NCI-H510A (cell line): ENCODE measurements at places on chromosomes 6 and 20.

- no peak for DNase-seq
These were observed 257.6 kb upstream of the POU3F2 start for GRCh38 chr6:98576791-98577190.

GRCh38 chr6:4270776-4271175 is 135.4 kb upstream of the ECI2 start:
- no peak for DNase-seq

GRCh38 chr20:46789339-46790028 is 80.0 kb downstream of the SLC2A10 start:
- no peak for DNase-seq

GRCh38 chr6:170436209-170436809 is 116.8 kb downstream of the PSMB1 start:
- DNase-seq, result no peak

DNA sequence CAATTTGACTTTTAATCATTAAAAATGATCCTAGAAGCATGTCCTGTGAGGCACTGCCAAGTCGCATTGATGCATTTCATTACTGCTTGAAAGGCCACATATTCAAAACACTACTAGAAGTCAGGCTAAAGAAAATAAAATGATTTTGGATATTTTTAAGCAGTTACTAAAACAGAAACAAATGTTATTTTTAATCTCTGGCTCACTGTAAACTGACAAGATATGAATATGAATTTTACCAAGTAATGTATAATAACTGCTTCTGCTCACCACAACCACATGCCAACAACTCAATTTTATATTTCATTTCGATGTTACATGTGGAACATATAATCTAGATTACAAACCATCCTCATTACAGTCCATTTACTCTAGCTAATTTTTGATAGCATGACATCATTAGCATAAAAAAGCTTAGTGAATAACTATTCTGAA is 90.6 kb downstream of the ATXN1 start:
- DNase-seq, result no peak

DNA sequence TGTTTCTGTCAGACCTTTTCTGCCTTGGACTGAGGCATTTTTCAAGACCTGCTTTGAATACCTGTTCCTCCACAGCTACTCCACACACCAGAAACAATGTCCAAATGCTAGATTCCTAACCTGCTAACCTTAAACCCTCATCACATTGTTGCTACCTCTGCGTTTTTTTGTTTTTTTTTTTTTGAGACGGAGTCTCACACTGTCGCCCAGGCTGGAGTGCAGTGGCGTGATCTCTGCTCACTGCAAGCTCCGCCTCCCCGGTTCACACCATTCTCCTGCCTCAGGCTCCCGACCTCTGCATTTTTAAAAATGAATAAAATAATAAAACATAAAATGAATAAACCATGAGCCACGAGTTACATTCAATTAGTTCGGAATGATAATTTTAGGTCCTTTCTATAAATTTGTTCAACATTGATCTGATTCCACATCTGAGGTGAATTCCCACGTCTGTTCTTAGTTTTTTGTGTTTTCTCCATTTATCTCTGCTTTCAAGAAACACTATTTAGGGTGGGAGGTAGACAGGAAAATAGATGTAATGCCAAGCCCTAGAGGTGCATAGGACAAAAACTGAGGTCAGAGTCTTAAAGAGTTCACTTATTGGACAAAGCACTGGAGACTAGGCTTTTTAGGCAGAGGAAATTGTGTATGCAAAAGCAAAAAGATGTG is 1.3 kb downstream of the C6orf89 start:
- no peak for DNase-seq

GRCh38 chr20:682123-682522 is 6.5 kb upstream of the SCRT2 start:
- DNase-seq, result no peak

DNA sequence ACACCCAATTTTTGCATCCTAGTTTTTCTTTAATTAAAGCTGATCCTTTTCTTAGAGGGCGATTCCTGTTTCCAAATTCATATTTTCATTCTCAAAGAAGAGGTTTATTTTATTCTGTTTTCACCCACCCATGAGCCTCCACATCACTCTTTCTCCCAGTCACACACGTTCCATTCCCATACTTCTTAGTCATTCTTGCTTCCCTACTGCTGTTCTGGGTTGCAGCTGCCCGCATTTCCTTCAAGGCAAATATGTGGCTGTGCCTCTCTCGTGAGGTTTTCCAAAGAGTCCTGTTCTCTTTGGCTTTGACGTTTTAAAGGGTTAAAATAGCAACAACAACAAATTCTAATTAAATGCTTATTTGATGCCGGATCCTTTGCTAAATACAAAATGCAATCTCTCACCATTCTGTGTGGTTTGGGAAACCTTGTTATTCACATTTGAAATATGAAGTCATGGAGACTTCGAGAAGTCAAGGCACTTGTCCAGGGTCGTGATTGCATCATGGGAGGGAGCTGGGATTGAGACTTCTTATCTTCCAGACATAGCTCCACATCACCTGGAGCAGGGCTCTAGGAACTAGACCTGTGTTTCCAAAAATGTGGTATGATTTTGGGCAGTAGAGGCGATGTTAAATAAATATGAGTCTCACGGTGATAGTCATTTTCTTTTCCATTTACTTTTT is 126.6 kb downstream of the DOK5 start:
- no peak for DNase-seq

DNA sequence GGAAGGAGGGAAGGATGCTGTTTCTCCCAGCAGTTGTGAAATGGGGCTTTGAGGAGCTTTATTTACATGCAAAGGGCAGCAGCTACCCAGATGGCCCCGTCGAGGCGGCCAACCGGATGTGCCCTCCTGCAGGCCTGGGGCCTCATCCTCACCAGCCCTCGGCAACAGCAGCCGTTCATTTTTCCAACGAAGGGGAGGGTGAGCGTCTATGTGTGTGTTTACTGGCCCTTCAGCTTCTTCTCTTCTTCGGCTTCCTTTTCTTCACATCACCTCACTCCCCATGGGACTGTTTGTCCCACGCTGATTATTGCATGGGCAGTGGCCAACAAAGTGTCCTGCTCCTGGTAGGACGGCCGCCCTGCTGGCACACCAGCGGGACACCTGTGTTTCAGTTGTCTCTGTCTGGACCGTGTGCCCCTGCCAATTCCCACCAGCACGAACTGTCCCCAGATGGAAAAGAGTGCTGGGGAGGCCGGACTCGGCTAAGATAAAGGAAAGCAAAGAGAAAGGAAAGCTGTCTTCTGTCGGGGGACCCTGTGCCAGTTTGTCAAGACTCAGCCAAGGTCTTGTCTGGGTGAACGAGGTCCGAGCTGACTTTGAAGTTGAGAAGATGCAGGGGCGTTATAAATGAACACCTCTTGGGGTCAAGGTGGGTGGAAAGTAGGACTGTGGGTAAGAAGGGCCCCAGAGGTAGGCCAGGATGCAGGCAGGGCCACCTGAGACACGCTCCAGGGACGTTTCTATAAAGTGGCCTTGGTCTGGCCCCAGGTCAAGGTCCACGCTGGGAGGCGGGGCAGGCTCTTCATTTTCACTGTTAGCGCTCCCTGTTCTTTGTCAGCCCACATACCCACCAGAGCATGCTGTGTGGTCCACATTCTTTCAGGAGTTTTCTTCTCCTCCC is 57.0 kb downstream of the FAM50B start:
- no peak for DNase-seq

DNA sequence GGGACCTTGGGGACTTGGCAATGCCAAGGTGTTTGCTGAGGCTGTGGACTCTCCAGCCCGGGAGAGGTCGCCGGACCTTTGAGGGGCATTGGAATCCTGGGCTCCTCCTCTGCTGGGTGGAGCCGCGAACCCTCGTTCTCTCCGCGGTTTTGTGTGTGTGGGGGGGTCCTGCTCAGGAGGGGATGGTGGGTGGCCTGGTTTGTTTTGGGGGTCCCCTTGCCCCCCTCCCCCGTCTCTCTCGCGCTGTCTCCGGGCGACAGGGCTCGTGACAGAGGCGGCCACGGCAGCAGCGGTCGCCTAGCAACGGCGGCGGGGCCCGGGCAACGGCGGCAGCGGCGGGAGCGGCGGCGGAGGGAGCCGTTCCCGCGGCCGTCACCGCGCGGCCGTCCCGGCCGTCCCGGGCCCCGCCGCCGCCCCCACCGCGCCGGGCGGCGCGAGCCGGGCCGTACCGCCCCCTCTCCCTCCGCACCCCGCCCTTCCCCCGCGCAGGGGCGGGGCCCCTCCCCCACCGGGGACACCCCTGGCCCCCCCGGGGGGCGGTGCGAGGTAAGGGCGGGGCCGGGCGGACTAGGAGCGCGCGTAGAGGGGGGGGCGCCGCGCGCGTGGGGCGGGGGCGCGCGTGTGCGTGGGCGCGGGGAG is 7.8 kb downstream of the SYNGAP1 start:
- no peak for DNase-seq

DNA sequence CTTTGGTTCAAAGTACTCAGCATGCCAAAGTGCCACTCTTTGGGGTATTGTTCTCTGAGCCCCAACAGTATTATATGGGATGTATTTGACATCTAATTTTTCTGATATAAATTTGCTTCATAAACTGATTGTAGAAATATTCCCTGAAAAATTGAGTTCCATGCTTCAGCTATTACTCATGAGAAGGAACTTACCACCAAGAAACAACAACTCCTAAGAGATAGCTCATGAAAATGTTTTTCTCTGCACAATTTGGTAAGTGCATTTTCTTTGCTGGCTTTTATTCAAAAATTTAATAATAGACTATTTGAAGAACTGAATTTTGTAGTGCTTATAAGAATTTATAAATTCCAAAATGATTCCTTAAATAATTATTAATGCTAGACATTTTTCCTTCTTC is 12.8 kb upstream of the TPD52L1 start:
- no peak for DNase-seq

DNA sequence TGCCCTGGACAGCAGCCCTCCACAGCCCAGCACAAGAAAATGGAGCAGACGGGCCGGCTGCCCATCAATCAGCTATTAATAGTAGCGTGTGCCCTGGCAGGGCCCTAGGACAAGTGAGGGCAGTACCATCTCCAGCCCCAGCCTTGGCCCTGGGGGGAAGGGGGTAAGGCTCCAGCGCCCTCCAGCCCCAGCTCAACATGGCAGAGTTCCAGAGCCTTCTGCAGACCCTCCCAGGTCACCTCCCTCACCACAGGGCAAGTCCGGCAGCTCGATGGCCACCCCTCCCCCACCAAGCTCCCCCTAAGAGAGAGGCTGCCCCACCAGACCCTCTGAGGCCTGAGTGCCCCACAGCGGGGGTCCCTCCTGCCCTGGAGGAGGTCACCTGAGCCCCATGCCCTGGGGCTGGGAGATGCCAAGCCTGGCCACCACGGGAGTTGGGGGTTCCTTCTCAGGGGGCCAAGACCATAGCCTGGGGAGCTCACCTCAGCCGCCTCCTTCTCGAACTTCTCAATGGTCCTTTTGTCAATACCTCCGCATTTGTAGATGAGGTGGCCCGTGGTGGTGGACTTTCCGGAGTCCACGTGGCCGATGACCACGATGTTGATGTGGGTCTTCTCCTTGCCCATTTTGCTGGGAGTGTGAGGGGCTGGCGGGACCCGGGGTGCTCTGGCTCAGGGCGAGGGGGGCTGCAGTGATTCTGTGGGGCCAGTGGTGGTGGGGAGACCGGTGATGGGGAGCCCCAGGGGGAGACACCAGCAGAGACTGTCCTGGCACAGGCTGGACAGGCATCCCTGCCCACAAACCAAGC is 1.5 kb downstream of the EEF1A2 start:
- no peak for DNase-seq

- no peak for DNase-seq
These were observed 182.4 kb downstream of the DLL1 start for GRCh38 chr6:170108456-170108855.

DNA sequence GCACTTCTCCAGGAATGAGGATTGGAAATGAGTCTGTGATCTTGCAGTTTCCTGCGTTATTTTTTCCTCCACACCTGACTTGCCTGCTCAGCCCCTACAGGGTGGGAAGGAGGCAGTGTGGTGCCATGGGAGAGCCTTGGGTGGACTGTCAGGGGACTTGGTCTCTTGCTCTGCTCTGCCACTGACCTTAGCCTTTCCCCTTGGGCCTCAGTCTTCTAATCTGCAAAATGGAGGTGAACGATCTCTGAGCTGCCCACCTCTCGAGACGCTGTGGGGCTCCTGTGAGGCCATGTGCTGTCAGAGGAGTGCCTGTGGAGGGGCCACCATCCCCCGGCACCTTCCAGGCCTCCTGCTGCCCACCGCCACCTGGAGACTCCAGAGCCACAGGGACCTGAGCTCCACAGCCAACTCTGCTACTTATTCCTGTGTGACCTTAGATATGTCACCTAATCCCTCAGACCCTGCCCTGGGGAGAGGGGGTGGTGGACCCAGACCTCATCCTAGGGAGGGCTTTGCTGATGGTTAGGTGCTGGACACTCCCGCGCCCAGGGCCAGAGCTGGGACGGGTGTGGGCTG is 45.8 kb upstream of the MLN start:
- DNase-seq, result no peak

GRCh38 chr6:153059757-153060156 is 57.2 kb upstream of the MTRF1L start:
- DNase-seq, result no peak

GRCh38 chr6:32613475-32613874 is 23.7 kb upstream of the HLA-DQA1 start:
- no peak for DNase-seq

GRCh38 chr6:5217356-5217755 is 43.4 kb downstream of the LYRM4 start:
- DNase-seq, result no peak

- DNase-seq, result no peak
These were observed 28.6 kb upstream of the PRELID3B start for GRCh38 chr20:59071216-59071615.

GRCh38 chr20:36461600-36462439 is 79.5 kb upstream of the MYL9 start:
- no peak for DNase-seq

DNA sequence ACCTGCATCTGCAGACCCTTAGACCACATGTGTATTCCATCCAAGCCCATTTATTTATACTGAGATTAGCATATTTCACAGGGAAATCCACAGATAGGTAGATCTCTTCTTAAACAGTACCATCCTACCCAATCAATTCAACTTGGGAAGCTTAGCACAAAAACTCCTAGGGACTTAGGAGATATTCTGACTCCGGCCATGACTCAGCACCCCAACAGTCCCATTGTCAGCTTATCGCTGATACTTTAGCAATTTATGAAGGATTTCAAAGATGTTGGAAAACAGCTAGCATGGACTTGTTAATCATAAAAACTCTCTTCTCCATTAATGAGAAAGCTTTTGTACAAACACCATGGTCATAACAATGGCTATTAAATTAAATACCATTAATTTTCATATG is 236.2 kb upstream of the PREP start:
- no peak for DNase-seq

GRCh38 chr20:41877911-41878310 is 259.7 kb upstream of the CHD6 start:
- no peak for DNase-seq

GRCh38 chr20:14824996-14825395 is 487.6 kb upstream of the FLRT3 start:
- no peak for DNase-seq
